Skin of body (tissue), 3 donors: ENCODE measurements at places on chromosomes 2 and 18.
A peak's percentile ranks its signal among the peaks of the same experiment; 100 is the strongest.

- DNase-seq, result peak; percentile 7
Observed at GRCh38 chr2:35510636-35511035, 844.9 kb upstream of the CRIM1 start.

- DNase-seq, result no peak
Observed at GRCh38 chr2:232245111-232245510, 133.4 kb upstream of the ALPP start.

DNA sequence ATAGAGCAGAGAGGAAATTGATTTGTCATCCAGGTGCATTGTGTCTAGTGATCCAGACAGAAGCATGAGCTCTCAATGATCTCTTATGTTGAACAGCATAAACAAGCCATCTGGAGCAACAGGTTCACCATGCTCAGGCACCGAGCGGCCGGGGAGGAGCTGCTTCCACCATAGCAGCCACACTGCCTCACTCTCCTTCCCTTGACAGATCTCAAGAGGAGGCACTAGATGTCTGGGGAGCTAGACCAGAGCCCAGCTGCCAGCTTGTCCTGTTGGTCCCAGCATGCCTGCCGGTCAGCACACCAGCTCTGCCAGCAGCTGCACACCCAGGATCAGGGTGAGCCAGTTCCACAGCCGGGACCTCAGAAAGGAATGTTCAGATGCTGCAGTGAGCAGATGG lies 17.5 kb upstream of the LONRF2 start:
- no peak for DNase-seq

DNA sequence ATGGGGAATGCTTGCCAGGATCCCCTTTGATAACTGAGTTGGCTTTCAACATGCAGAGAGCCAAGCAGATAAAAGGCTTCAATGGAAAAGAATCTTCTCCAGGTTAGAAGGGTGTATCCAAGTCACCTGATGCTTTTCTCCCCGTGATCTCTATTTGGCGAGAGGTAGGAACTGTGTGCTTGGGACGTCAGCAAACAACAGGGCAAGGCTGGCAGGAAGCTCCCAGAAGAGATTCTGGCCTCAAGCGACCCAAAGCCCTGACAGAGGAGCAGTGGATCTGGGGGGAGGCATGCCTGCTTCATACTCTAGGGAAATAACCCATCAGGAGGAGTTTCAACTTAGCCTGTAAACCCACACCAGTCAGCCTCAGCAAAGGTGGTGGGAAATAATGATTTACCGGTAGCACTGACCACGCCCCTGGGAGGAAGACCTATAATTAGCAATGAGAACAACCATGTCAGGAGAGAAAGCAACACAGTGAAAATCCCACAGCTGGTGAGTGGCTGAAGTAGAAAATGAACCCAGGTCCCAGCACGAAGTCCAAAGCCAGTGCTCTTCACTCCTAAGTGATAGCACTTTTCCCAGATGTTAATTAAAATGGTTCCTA lies 76.3 kb upstream of the SEC11C start:
- no peak for DNase-seq
